ENCODE measurements at places on chromosomes 5 and 9. TPM values are rescaled to one million over a fixed set of nuclear protein-coding genes. Genes with fewer than 3 reads are reported as not detected.

SPINK1 gene
- 5.4 TPM for total RNA-seq

CCDC171 gene
- total RNA-seq, result 2.4 TPM

PCDHAC2 gene
- total RNA-seq, result 1.2 TPM

WWC1 gene
- 1.3 TPM for total RNA-seq

PCDHB12 gene
- total RNA-seq, result 2.4 TPM

GHR gene
- total RNA-seq, result 11.7 TPM

TRIM14 gene
- 1.6 TPM for total RNA-seq

PCDHA2 gene
- total RNA-seq, result not detected

CAMK4 gene
- total RNA-seq, result 0.71 TPM

FCN2 gene
- total RNA-seq, result 0.67 TPM

PLAC8L1 gene
- not detected for total RNA-seq

MAMDC2 gene
- total RNA-seq, result 14.4 TPM

HACD4 gene
- 0.37 TPM for total RNA-seq

RFESD gene
- 3.0 TPM for total RNA-seq

CLIC3 gene
- total RNA-seq, result 16.7 TPM

URM1 gene
- 45.2 TPM for total RNA-seq

SPINK4 gene
- not detected for total RNA-seq

RNF180 gene
- 16.7 TPM for total RNA-seq

LCN9 gene
- not detected for total RNA-seq

TAL2 gene
- total RNA-seq, result not detected

Measured in heart left ventricle (tissue), 16 donors.